ENCODE measurements at places on chromosomes 5 and 9.

DNA sequence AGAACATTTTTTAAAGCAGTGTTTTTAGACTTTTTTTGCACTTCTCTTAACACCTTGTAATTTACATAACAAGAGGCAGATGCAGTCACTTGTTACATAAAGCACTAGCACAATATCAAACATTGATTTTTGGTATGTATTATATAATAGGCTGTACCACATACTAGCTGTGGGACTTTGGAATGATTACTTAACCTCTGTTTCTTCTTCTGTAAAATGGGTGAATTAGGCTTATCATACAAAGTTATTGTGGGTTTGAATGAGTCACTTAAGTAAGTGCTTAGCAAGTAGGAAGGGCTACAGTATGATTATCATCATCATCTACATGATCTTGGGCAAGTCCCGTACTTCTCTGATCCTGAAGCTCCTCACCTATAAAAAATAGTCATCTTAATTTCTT lies 2.1 kb downstream of the FAM81B start:
- DNase-seq = no peak

DNA sequence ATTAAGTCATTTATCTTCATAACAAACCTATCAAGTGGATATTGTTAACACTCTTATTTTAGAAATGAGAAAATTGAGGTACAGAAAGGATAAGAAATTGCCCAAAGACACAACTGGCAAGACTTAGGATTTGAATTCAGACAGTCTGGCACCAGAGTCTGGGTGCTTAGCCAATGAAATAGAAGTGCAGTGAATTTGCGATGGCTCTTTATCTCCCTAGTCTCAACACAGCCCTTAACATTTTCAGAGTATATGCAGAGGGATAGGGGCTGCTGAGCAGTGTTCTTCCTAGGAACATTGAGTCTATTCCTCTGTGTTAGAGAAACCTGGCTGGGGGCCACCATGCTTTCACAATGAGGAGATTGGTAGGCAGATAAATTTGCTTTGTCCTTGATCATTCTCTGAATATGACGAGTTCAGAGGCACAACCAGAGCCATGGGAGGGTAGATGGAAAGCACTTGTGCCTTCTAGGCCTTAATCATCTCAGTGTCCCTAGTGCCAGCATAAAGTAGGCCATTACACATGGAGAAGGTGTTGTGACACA lies 6.1 kb upstream of the FSD1L start:
- no peak for DNase-seq

DNA sequence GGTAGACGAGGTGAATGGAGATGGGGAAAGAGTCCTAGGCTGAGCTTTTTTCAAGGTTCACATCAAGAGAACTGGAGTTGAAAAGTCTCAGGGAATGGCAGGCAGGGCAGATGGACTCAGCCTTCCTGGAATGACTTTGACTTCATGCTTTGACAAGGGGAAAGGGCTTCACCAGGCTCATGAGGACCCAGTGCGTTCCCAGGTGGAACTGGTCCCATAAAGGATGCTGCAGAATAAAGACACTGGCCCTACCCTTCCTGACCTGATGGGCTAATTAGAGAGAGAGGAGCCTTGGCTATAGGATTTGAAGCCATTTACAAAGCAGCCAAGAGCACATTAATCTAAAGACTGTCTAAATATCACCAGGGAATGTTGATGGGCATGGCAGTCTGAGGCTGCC lies 63.8 kb downstream of the IL31RA start:
- no peak for DNase-seq

- no peak for DNase-seq
Measured at GRCh38 chr5:147472664-147473475, 37.0 kb downstream of the DPYSL3 start.

- DNase-seq = no peak
Measured at GRCh38 chr5:56983593-56984361, 31.9 kb upstream of the MIER3 start.

GRCh38 chr5:159332800-159333544 lies 2.7 kb upstream of the IL12B start:
- no peak for DNase-seq

DNA sequence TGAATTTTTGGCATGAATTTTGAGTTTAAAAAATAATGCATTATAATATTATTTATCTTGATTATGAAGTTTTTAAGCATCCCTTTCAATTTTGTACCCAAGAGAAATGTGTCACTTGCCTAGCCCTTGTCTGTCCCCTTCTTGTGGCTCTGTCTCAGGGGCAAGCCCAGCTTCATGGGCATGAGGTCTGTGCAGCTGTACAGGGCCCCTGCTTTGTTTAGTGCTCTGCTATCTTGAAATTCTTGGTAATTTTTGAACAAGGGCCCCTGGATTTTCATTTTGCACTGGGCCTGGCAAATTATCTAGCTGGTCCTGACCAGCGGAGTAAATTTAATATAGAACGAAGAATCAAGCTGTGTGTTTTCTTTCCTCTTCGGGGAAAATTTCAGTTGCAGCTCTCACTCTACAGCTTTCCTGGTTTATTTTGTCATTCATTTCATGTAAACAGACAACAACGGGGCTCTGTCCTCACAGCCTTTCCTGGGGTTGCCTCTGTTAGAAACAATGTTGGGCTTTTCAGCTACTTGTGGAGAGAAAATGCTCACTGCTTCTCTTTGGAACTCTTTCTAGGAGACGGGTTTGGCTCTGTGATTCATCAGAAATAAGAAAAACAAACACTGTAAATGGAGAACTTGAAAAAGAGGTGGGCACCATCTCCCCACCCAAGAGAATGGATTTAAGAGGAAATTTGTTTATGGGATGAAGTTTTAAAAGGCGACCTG lies 41.1 kb downstream of the LIX1 start:
- no peak for DNase-seq

DNA sequence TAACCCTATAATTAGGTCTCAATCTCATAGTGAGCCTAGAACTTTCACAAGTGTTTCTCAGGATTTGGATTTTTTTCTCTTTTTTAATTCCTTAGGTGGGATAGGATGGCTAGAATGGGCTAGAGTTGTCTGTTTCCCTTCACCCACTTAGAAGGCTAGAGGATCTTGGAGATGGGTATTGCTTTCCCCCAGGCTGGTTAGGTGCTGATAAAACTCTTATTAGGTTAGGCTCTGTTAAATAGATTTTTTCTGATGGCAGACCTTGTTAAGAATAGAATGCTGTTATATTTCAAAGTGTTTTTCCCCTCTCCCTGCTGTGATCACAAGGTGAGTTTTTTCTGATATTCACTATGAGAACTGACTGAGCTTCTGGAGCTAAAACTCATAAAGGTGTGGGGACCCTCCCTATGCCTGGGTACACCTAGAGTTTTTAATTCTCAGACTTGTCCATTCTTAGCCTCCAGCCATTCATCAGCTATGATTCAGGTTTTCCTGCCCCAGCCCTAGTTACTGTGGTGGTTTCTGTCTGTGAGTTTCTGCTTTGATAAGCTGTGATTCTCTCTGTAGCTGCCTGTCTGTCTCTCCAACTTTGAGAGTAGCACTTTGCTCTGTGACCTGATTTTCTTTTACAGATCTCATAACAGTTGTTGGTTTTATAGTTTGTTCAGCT lies 132.4 kb downstream of the HACD4 start:
- DNase-seq = no peak

DNA sequence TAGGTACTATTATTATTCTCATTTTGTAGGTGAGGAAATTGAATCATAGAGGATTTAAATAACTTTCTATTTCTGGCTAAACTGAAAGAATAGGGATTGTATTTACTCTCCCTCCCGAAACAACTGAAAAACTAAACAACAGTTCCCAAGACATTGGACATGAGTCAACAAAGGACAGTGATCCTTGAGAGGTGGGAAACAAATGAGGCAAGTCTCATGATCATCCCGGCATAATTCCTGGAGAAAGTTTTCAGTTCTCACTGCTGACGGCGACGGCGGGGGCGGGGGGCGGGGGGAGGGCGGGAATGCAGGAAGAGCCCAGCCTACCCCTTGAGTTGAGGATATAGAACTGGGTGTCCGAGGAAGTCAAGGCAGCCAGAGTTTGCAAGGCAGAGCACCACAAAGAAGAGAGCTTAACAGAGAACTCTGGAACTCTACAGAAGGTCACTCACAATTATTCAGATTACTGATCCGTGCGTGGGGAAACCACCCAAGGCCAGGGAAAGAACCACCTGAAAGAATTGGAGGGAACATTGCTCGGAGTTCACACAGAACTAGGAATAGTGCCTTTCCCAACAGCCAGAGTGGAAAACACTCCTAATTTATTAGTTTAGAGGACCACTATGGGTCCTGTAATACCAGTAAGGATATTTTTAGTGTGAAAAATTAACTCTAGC lies 27.4 kb upstream of the WHRN start:
- no peak for DNase-seq

DNA sequence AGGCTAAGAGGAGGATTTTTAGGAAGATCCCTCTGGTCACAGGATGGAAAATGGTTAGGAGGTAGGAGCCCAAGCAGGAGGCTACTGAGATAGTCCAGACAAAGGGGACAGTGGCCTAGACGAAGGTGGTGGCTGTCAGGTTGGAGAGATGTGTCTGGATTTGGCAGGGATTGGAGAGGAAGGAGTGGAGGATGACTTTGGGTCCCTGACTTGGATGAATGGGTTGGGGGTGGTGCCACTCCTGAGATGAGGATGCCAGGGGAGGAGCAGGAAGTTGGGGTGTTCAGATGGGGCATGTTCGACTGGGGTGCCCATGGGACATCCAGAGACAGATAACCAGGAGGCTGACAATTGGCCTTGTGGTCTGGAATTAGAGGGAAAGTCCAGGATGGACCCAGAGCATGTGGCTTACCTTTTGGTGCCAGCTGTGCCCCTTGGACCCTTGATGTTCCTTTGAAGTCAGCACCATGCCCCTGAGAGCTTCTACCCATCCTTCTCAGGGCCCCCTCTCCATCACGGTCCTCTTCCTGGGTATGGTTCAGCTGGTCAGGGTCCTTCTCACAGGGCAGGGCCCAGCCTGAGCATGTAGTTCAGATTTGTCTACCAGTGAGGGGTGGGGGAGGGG lies 15.1 kb upstream of the IGFBPL1 start:
- no peak for DNase-seq

DNA sequence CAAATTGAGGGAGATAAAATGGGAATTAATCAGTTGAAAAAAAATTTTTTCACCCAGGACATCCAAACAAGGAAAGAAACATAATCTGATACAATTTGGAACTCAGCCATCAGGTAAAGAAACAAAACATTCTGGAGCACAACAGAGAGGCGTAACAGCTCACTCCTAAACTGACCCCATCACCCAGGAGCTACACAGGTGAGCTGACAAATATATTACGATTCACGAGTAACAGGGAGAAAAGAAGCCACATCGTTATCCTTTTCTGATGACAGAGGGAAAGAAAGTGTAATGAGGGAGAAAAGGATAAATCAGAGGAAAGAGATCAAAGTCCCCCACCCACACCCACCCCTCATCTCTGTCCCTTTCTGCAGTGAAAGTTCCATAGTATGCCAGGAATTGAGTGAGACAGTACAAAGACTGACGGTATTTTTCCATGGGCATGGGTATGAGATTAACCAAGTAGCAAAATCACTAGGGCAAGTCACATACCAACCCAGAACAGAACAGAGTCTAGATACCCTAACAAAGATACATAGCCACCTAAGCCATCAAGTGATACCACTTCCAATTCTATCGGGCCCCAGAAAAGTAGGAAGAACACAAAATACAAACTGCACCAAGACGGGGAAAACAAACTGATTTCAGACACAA lies 45.4 kb downstream of the TMEM245 start:
- DNase-seq = no peak

DNA sequence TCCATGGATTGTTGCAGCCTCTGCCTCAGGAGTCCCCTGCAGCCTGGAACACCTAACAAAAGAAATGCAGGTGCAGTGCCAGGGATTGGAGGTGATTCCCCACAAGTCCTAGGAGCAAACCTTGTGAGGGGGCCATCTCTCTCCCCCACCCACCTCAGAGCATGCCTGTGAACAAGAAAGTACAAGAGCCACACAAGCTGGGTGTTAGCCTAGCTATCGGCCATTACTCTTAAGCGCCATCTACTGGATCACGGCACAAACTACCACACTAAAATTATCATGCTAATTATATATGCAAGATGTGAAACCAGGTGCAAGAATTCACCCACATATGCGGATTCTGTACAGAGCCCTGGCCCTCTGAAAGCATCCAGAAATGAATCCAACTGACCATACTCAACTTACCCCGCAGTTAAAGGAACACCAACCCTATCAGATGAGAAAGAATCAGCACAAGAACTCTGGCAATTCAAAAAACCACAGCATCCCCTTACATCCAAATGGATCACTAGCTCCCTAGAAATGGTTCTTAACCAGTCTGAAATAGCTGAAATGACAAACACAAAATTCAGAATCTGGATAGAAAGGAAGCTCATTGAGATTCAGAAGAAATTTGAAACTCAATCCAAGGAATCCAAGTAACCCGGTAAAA lies 16.5 kb upstream of the PRSS3 start:
- DNase-seq = peak; percentile 37

GRCh38 chr5:88873447-88873846 lies 9.5 kb downstream of the MEF2C start:
- no peak for DNase-seq

DNA sequence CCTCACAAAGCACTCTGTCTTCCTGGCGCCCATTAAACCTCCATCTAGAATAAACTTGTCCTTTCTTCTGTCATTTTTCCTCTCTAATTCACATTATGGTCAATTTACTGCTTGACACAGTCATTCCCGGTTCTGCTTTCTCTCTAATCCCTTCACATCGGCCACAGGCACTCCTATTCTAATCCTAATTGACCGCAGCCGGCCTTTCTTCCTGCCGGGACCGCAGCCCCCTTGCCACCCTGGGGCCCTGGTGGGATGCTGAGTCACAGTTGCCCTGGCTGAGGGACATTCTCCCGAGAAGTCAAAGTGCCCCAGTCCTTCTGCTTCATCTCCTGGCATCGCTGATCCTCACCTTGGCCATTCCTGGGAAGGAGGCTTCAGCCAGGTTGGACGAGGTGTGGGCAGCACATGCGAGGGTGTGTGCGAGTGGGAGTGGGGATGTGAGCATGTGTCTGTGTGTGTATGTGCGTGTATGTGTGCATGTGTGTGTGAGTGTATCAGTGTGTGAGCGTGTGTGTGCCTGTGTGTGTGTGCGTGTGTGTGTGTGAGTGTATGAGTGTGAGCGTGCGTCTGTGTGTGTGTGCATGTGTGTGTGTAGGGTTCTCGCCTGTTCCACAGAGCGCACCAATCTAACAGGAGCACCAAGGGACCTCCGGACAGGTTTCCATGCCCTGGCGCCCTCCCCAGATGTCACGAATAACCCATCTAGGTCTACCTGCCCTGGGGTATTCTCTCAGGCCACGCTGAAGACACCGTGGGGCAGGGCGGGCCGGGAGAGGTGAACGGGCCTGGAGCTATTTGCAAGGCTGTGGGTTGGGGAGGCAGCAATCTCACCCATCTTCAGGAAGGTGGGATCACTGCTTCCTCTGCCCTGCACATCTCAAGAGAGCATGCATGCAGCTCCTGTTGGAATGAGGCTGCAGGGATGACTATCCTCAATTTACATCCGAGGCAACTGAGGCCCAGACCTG lies 191.2 kb downstream of the PAX5 start:
- no peak for DNase-seq

- no peak for DNase-seq
Measured at GRCh38 chr5:82911910-82912309, 165.3 kb downstream of the TMEM167A start.

DNA sequence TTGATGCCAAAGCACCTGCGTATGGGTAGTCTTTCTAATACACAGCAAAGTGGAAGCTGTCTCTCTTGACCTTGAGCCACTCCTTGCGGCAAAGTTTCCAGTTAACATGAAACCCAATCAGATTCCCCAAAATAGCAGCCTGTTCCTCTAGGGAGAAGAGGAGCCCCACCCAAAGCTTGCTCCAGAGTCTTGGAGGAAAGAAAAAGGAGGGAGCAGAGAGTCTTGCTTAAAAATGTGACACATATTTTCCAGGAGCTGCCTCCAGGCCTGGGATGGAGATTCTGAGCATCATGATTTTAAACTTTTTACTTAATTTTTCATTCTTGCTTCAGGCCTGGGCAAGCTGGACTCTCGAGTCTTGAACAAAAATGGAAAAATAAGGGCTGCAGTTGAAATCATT lies 223.5 kb upstream of the TNC start:
- no peak for DNase-seq
